ENCODE measurements at places on chromosomes 2 and 18.

GRCh38 chr2:159201360-159202063 lies 85.0 kb downstream of the WDSUB1 start:
- no peak for DNase-seq

GRCh38 chr2:208040199-208041171 lies 15.2 kb upstream of the PLEKHM3 start:
- peak; percentile 61 for DNase-seq

DNA sequence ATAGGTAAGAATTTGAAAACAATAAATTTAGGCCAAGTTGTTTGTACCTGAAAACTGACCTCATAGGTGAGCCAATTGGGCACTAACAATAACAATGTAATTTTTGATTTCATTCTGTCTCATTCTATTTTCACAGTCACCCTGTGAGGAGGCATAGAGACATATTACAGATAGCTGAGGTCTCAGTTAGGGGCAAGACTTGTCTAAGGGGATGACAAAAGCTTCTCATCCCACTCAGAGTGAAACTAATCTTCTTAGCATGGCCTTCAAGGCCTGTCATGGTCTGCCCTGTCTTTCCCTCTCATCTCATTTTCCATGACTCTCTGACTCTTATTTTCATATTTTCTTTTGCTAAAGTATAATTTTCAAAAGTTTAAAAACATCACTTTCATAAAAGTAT lies 562.0 kb upstream of the TNP1 start:
- DNase-seq = no peak

DNA sequence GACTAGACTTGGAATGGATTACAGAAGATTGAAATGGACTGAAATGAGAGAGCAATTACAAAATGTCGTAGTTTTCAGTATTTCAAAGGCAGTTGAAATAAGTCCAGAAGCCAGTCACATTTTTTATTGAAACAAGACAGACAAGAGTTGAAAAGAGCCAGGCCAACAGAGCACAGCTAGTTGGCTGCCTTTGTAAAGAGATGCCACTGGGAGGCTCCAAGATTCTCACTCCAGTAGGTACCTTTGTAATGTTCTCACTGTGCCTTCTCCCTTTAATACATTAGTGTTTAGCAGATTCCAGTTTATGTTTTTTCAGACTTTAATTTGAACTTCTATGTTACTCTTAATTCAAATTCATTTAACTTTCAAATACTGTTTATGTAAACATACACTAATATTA lies 234.8 kb downstream of the DSEL start:
- DNase-seq = no peak

GRCh38 chr2:197601726-197602125 lies 73.7 kb downstream of the RFTN2 start:
- no peak for DNase-seq

DNA sequence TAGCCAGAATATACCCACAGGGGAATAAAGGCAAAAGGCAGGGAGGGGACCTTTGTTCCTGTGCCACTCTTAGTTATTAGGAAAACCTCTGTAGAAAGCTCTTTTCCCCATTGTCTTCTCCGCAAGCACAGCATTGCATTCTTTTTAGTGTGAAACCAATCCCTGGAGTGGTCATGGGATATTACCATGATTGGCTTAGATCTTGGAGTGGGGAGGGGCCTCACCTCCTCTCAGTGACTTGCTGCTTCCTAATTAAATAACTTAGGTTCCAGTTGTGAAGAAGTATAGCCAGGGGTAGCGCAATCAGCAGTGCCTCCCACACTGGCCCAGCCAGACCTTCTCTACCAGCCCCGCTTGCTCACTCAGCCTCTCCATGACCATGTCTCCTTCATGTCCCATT lies 49.9 kb upstream of the AFF3 start:
- DNase-seq = no peak

GRCh38 chr2:186611526-186611925 lies 21.7 kb downstream of the ITGAV start:
- no peak for DNase-seq

DNA sequence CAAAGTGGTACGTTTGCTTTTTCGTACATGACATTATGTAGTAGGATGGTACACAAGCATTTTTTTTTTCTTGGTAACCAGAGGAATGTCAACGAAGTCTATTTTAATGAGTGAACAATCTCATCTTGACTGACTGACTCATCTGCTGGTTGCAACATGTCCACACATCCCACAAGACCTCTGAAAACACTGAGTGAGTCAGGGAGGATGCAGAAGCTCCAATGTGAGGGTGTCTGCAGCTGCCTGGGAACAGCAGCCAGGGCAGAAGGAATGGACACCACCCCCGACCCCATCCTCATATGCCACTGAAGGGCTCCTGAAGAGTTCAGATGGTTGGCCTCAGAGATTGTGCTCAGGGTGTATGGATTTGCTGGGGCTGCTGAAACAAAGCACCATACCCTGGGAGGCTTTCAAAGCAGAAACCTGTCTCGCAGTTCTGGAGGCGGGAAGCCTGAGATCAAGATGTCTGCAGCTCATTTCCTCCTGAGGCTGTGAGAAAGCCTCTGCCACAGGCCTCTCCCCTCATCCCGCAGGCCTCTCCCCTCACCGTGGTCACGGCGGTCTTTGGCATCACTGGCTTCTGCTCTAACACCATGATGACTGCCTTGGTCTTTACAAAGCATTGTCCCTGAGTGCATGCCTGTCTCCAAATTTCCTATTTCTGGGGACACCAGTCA lies 124.6 kb downstream of the LRATD1 start:
- no peak for DNase-seq

DNA sequence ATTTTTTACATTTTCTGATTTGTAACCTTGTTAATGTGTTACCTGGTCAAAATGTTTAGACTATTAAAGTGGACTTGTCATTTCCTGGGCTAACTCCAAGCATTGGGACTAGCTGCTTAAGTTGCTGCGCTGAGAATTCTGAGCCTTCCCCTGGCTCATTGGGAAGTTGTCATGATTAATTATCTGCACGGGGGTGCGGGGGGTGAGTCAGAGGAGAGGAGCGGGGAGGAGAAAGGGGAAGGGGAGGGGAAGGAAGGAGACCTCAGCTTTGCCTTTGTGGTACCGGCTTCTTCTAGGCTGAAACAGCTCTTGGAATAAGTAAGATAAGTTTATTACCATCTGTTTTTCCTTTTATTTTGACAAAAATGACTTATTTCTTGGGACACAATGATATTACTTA lies 52.9 kb upstream of the APCDD1 start:
- no peak for DNase-seq

GRCh38 chr2:141015341-141016047 lies 1115.3 kb downstream of the LRP1B start:
- DNase-seq = no peak

Data from stimulated activated CD4-positive, alpha-beta T cell treated with anti-CD3 and anti-CD28 coated beads, Interleukin-1b, Interleukin-23, amount 100 ng/mL, for 4 hours (primary cell).